ENCODE measurements at places on chromosomes 7 and 10. TPM values are rescaled to one million over a fixed set of nuclear protein-coding genes. Genes with fewer than 3 reads are reported as not detected.
A peak's percentile ranks its signal among the peaks of the same experiment; 100 is the strongest.

- ATAC-seq = no peak
Measured at GRCh38 chr7:108479751-108480150, 23.5 kb upstream of the NRCAM start.

Gene IL15RA
- total RNA-seq = 5.2 TPM

- ATAC-seq = peak; percentile 52
Measured at GRCh38 chr7:113289140-113289740, 170.9 kb upstream of the SMIM30 start.

GRCh38 chr7:114790521-114790920, 131.4 kb upstream of the MDFIC start:
- no peak for ATAC-seq

Gene NEUROD6
- not detected for total RNA-seq

DNA sequence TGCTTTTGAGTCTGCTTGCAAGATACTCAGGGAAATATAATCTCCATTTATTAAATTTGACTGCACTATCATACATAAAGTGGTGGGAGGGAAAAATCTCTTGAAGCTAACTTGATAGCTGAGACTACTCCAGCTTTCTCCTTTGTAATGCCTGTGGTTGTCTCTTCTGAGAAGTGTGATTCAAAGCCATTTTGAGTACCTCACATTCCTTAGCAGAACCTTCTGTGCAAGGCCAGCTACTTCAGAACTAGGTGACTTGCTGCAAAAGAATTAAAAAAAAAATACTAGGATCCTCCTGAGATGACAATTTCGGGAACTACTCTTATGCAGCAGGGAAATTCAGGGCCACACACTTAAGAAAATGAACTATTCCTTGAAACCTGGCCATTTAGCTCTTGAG, 294.8 kb downstream of the MDFIC start:
- ATAC-seq = no peak

Gene MALRD1
- 0.08 TPM for total RNA-seq

Gene DIP2C
- total RNA-seq = 3.6 TPM

GRCh38 chr7:65251851-65252620, 121.6 kb upstream of the ZNF92 start:
- ATAC-seq = peak; percentile 82

Gene BAIAP2L1
- 30.6 TPM for total RNA-seq

DNA sequence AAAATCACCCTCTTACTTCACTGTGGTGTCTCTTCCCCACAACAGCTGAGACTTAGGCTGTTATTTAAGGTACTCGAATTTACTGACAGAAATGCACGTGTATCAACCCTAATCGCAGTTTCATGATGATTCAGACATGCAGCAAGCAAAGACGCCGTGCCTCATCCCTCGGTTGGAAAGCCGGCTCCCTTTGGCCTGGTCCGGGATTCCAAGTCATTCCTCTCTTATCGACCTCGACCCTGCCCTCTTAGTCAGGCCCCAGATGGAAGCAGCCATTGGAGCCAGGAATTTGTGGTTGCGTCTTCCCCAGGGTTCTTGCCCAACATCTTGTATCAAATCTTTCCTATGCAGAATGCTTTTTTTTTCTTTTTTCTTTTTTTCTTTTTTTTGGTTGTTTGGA, 229.5 kb downstream of the GATA3 start:
- ATAC-seq = no peak

- no peak for ATAC-seq
Measured at GRCh38 chr10:88467835-88468485, 115.2 kb downstream of the RNLS start.

Gene ACBD7
- 0.32 TPM for total RNA-seq

DNA sequence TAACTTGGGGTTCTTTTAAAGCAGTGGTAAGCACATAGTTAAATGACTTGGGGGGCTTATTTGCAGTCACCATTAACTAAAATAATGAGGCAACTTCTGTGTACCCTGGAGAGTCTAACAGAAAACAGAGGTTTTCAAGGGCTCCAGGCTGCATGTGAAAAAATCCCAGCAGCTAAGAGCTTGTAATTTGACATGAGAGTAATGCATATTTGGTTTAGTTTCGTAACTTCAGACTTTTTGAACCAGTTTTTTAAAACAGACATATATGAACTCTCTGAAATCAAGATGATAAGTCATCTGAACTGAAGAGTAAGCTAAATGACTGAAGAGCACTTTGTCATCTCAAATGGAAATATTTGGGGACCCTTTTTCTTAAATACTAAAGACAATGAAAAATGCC, 40.2 kb upstream of the IFRD1 start:
- ATAC-seq = no peak

DNA sequence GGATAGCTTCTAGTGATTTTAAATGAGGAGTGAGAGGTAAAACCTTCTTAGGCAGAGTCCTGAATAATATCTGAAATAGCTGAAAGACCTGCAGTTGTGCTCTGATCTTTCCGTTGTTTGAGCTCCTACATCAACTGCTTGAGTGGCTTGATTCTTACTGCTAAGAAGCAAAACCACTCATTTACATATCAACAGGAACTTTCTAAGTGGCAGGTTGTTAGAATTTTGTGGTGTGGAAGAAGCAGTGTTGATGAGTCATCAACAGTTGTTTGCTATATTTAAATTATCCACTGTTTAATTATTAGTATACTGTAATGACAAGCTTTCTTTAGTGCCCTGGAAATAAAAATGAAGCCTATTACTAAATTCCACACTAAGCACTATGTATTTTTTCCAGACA, 689.5 kb downstream of the DNAJB9 start:
- ATAC-seq = no peak

- ATAC-seq = peak; percentile 48
Measured at GRCh38 chr7:23544913-23545354, 13.2 kb upstream of the TRA2A start.
